Thoracic aorta (tissue), 2 donors: ENCODE measurements at places on chromosomes 16 and 17.

DNA sequence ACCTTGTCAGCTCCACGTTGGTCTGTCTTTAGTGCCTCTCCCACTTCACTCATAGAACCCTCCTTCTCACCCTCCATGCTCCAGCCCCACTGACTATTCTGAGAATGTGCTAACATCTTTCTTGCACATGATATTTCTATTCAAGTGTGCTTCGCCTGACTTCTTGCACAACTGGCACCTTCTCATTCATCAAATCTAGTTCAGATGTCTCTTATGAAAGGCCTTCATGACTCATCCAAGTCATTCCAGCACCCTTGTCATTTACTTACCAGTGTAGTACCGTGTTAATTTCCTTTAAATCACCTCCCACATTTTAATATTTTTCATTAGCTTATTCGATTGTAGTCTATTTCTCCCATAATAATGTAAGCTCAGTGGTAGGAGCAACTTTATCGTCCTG lies 197.8 kb upstream of the PIRT start:
- no peak for DNase-seq

DNA sequence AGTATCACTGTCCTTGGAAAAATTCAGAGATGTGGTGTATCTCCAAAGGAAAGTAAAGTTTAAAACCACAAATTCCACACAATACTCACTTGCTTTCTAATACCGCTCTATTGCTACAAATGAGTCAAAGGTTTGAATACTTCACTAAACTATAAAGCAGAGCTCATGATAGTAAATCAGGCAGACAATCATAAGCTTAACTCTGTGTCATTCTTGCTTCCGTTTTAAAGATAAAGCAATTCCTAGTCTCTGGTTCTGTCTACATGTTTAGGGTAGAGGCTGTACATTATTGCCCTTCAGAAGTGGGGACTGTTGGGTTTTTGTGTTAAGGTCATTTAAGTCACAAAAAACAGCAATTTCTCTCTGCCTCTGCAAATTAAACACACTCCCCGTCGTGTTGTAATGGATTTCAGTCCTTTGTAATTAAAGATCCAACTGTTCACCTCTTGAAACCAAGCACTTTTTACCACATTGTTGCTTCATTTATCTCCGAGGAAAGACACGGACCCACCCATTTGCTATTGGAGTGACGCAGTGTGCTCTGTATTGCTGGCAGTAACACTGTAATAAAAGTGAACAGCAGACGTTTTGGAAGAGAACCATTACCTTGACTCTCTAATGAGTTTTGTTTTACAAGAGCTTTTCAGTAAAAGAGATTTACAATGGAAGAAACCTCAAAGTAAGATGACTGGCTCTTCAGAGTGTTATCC lies 83.1 kb upstream of the CNTNAP4 start:
- DNase-seq, result no peak

GRCh38 chr16:77409311-77409710 lies 25.5 kb downstream of the ADAMTS18 start:
- DNase-seq, result no peak

- no peak for DNase-seq
Measured at GRCh38 chr17:497241-498034, 144.8 kb upstream of the RPH3AL start.

DNA sequence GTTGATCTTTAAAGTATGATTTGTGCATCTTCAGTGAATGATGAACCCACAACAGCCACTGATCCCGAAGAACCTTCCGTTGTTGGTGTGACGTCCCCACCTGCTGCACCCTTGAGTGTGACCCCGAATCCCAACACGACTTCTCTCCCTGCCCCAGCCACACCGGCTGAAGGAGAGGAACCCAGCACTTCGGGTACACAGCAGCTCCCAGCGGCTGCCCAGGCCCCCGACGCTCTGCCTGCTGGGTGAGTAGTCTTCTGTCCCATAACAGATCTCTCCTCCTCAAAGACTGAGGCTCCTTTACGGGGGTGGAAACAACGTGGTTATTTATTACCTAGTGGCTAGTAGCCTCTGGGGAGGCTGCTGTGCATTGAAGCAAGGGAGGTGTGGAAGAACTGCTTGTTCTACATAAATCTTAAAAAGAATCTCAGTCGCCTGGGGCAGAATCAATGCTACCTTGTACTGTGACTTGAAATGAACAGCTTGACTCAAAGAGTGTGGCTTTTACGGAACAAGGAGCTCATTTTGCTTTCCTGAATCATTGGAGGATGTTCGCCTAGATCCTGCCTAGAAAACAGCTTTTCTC lies 63.0 kb upstream of the CLEC18A start:
- no peak for DNase-seq

DNA sequence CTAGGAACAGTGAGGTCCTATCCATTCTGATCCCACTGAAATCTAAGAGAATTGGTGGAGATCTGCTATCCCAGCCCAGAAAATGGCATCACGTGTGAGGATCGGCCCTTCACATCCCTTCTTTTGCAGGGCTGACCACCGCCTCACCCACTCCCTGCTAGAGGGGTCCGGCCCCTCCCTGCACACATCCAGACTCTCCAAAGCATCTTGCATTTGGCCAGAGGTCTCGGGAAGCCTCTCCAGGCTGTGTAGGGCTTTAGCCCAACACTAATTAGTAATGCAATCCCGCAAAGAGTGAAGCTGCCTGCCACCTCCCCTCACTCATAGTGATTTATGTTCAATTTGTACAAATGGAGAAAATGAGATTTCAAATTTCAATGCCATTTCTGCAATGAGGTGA lies 434.4 kb upstream of the ZFHX3 start:
- DNase-seq, result no peak

DNA sequence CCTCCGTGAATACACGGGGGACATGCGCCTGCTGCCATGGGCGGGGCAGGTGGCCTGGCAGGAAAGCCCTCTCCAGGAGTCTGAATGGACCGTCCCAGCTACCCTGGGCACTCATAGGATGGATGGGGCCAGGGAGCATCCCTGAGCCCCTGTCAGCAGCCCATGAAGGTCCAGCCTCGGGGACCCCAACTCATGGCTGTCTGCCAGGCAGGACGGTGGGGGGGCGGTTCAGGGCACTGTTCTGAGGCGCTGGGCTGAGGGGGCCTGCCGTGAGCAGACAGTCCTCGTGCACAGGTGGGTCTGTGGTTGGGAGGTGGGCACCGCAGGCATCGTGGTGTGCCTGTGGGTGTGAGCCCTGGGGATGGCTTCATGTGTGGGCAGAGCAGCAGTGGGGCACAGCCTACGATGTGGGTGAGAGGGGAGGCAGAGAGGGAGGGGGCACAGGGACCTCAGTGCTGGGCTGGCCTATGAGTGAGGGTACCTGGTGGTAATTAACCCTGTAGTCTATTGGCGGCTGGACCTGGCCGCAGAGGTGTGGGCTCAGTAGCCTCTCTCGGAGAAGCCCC lies 6.5 kb upstream of the PKMYT1 start:
- DNase-seq, result no peak

DNA sequence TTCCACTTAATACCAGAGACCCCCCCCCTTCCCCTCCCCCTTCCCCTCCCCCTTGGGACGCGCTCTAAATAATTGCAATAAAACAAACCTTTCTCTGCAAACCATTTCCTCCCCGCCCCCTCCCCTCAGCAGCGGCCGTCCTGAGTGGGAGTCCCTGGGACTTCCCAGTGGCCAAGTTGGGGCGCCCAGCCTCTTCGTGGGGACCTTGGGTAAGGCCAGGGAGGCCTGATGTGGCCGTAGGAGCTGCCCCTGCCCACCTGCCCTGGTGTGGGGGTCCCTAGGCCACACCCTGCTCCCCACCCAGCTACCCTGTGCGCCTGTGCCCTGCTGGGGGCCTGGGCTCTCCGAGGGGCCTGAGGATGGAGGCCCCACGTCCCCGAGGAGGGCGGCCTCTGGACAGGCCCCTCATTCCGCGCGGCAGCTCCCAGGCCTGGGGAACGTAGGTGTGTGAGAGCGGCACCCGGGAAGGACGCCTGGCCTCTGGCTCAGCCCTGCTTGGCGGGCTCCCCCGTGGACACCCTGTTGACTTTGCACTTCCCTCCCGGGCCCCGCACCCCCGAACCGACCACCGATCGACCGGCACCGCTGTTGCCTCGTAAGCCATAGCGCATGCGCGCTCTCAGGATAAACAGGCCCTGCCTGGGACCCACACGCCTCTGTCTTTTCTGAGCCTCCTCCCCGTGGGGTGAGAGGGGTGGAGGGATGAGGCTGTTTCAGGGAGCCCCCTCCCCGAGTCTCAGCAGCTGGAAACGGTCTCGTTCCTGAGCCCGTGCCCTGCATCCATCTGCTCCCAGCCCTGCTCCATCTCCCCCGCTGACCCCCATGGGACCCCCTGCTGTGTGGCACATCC lies 9.0 kb downstream of the NTHL1 start:
- no peak for DNase-seq

DNA sequence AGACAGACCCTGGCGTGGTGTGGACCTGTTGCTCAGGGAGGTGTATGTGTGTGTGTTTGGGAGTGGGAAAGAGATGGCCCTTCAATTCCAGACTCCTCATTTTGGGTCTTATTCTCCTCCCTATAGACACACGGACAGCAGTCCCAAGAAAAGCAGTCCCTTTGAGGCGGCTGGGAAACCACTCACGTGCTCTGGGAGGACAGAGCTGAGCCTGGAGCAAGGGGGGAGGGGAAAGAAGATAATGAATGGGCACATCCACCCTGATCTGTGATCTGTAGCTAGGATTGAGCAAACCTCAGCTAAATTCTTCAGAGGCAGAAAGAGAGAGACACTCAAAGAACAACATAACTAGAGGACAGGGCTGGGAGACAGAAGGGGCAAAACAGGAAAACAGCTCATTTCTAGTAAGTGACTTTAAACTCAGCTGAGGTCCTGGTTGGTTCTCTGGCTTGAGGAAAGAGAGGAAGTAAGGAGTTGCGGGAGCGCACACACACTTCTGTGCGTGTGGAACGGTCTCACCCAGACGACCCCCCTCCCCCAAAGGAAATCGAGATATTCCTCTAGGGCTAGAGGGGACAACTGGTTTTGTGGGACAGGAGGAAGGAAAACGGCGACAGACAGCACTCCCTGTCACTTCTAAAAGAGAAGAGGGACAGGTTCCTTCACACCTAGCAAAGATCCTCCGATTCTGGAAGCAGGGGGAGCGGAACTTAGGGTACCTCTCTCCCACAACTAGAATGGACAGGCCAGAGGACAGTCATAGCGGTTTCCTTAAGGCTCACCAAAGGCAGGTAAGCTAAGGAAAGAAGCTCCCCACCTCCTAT lies 658 bp downstream of the RAB5C start:
- DNase-seq, result no peak
